Smooth muscle cell of the brain vasculature (primary cell): ENCODE measurements at places on chromosomes 6 and 20.

GRCh38 chr20:34574426-34574825 is 15.9 kb downstream of the MAP1LC3A start:
- no peak for DNase-seq

DNA sequence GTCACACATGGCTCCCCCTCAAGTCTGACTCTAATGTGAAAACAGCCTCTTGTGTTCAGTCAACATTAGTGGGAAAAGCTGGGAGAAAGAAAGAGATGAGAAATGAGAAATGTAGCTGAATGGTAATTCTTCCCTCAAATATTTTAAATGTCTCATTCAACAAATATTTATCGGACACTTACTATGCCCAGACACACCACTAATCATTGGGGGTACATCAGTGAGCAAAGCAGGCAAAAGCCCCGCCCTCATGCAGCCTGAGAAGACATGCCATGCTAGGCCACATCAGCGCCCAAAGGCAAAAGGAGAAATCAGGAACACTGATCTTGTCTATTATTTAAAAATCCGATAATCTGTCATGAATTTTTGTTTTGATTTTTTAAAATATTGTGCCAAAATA is 89.9 kb upstream of the ASF1A start:
- DNase-seq: no peak

GRCh38 chr6:130111031-130111430 is 92.7 kb downstream of the L3MBTL3 start:
- no peak for DNase-seq

DNA sequence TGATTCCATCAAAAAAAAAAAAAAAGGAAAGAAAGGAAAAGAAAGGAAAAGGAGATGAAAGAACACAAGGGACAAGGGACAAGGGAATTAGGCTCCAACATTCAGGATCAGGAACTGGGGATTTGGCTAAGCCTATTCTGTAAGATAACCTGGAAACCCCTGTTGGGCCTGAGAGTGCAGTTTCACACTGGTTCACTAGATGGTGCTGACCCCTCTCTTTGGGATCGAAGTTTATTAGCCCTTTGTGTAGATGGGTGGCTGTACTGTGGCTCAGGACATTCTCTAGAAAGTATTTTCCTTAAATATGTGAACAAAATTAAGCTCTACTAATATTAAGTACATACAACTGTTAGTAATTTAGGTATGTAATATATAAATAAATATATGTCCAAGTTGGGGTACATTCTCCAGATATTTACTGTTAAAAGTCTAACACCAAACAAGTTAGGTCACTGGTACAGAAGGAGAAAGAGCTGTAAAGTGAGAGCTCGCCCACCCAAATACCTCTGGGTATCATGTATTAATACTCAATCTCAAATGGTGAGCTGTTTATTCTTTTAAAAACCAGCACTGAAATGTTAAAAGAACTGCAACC is 6.3 kb downstream of the OR2A4 start:
- DNase-seq: peak; percentile 32

GRCh38 chr6:108635505-108636226 is 74.9 kb downstream of the FOXO3 start:
- DNase-seq: no peak

GRCh38 chr6:34688956-34689355 is 7.6 kb downstream of the ILRUN start:
- no peak for DNase-seq

DNA sequence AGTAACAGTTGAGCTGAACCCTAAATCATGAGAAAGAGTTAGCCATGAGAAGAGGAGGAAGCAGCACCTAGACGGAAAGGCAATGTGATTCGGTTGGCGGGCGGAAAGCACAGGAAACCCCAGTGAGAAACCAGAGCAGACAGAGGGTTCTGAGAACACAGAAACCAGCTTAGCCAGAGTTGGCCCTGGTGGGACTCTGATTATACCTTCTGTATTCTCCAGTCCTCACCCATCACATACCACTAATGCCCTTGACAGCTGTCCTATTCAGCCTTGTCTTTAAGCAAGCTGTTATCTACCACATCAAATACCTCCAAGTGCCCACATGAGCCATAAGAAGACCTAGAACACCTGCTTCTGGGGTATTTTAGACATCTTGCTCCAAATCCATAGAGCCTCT is 58.9 kb upstream of the LRRC1 start:
- DNase-seq: no peak

DNA sequence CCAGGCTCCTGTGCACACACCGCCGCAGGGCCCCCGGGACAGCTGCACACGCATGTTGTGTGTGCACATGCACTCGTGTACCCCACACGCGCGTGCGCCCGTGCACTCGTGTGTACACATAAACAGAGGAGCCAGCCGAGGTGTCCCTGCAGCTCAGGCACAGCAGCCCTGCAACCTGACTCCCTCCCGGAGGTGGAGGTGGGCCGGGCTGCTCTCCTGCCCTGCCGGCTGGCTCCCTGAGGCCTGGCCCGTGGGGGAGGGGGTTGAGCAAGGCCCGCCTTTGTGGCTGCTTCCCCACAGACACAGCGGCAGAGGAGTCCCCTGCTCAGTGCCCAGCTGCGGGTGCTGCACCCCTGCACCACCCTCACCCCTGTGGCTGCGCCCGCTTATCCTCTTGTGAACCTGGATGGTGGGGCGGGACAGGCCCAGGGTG is 624 bp downstream of the RBBP8NL start:
- DNase-seq: no peak

DNA sequence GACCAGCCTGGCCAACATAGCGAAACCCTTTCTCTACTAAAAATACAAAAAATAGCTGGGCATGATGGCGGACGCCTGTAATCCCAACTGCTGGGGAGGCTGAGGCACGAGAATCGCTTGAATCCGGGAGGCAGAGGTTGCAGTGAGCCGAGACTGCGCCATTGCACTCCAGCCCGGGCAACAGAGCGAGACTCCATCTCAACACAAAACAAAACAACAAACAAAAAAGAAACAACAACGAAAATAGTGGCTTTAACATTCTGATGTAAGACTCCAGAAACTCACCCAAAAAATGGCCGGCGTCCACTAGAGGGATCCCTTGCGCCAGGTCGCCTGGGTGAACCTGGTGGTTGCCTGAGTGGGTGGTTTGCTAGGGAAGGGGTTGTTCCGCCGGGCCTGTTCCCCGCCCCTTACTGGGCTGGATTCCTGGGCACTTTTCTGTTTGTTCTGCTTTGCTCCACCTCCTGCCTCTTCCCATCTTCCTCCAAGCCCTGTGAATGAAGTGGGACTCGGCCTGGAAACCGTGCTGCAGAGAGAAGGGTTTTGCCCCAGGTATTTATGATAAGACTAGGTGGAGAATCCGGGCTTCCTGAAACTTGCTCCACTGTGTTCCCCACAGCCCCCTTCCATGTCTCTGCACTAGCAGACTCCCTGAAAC is 1.5 kb downstream of the PABPC1L start:
- no peak for DNase-seq

DNA sequence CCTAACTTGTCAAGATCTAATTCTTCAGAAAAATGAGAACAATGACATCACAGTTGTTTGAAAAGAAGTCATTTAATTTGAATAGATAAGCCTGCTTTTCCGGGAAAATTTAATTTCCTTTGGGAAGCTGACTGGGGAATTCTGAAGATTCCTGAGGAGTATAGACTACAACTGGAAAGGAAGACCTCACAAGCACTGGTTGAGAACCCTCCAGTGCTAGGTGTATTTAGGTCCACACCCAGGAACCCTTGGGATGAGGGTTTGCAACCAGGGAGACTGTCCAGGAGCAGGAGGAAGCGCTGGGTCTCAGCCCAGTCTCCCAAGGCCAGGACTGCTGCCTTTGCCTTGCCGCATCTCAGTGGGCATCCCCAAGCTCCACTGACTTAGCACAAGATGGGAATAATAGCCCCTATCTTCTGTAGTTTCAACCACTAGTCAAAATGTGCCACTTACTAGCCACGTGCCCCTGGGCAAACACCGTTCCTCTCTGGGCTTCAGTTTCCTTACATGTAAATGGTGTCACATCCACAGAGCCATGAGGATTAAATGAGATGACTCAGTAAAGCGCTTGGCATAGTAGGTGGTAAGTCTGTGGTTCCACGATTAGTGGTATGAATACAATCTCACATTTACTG is 6.9 kb upstream of the CD93 start:
- DNase-seq: no peak

GRCh38 chr20:25360631-25361286 is 29.9 kb downstream of the ABHD12 start:
- DNase-seq: peak; percentile 35

DNA sequence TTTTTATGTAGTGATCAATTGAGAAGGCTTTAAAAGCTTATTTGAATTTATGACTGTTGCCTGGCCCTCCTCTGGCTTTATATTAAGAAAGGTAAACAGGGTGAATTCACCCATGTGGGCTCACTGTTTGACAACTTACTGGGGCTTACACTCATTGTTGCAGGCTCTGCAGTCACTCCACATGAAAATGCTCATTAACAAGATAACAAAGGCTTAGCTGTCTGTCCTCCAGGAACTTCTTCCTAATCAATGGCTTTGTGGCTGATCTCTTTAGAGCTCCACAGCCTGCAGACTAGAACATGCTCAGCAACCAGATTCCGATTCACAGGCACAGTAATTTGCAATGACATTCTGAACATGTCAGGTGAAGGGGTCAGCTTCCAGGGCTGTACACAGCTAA is 323.2 kb upstream of the MAN1A1 start:
- DNase-seq: no peak

DNA sequence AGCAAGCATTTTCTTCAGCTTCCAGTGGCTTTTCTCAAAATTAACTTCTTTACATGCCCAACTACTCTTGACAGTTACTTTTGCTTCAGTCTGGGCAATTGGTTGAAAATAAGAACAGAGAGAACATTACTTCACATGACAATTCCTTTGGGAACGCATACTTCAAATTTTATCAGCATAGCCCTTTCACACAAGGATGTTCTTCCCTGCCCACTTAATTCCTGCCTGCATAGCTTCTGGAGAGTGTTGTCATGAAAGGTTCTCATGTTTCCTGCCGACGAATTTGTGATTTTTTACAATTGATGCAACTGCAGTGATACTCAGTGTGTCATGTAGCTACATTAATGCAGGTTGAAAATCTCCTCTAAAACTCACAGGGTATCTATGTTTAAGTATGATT is 22.0 kb upstream of the SNRNP48 start:
- no peak for DNase-seq

DNA sequence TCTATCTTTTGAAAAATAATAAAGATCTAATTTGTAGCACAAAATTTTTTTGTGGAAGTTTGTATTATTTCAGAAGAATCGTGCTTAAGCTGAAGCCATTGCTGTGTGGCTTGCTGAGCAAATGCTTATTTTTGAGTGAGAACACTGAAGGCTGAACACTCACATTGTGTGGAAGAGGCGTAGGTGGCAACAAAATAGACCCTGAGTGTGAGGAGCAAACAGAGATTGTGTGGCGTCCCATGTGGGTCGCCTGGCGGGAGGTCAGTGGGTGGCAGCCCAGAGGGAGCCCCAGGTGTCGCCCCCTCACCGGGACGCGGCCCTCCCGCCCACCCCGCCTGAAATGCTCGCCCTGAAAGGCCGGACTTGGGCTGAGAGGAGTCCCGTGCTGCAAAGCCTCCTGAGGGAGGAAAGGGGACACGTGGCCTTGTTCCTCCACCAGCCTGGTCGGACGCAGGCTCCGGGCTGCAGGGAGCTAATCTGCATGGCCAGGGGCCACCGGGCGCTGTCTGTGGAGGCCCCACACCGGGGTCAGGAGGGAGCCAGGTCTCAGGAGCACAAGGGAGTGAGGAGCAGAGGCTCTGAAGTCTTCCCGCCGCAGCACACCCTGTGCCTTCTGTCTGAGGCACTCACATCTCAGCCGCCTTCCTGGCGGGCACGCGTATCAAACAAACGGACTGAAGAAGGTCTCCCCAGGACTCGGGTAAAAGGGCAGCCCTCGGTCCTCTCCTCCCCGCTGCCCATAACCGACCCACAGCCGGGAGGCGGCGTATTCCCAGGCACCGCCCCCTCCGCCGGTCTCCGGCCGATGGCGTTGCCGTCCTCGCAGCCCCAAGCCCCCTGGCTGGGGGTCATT is 15.9 kb downstream of the DDO start:
- DNase-seq: no peak

DNA sequence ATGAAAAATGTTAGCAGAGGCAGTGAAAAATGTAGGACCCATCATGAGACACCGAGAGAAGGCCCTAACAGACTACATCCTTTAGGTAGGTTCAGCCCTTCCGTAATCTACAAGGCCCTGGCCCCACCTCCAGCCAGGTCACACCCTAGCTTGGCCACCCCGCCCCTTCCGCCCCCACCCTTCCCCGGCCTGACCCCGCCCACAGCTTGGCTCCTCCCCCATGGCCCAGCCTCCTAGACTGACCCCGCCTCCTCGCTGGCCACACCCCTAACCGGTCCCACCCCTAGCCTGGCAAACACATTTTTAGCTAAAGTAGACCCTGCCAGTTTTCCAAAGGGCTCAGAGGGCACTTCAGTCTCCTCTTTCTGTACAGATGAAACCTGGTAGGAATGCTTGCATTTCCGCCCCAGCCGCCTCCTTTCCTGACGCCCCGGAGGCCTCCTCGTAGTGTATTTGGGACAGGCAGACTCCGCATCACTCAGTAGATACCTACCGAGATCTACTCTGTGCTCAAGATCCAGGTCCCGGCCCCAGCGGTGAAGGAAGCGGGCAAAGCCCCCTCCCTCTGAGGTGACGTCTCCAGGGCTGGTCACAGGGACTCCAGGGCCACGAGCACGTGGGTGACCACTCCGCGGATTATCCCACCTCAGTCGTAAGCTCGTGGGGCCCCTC is 443.5 kb downstream of the PREX1 start:
- DNase-seq: no peak

- no peak for DNase-seq
Measured at GRCh38 chr6:56760842-56761241, 118.2 kb upstream of the DST start.
